ENCODE measurements at places on chromosomes 13 and 19.

DNA sequence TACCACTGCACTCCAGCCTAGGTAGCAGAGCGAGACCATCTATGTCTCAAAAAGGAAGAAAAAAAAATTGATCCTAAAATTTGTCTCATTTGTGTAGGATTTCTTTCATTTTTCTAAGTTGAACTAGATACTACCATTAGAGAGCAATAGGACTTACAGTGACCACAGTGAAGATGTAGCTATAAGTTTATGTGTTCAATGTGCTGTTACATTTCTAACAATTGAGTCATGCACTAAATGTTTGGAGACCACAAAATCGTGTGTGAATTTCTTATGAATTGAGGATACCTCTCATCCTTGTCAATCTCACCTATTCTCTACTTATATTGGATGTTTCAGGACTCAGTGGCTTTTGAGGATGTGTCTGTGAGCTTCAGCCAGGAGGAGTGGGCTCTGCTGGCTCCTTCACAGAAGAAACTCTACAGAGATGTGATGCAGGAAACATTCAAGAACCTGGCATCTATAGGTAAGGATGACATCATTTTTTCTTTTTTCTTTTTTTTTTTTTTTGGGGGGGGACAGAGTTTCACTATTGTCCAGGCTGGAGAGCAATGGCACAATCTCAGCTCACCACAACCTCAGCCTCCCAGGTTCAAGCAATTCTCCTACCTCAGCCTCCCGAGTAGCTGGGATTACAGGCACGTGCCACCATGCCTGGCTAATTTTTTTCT is 12.8 kb downstream of the ZNF791 start:
- no peak for DNase-seq

GRCh38 chr13:42485272-42485671 is 88.7 kb upstream of the TNFSF11 start:
- no peak for DNase-seq

- no peak for DNase-seq
Measured at GRCh38 chr19:43718627-43719377, 2.9 kb downstream of the IRGC start.

GRCh38 chr13:103866048-103866447 is 799.8 kb upstream of the SLC10A2 start:
- DNase-seq, result no peak

GRCh38 chr19:4086411-4086867 is 19.7 kb upstream of the ZBTB7A start:
- no peak for DNase-seq

GRCh38 chr13:42875475-42876269 is 94.3 kb downstream of the FAM216B start:
- no peak for DNase-seq

DNA sequence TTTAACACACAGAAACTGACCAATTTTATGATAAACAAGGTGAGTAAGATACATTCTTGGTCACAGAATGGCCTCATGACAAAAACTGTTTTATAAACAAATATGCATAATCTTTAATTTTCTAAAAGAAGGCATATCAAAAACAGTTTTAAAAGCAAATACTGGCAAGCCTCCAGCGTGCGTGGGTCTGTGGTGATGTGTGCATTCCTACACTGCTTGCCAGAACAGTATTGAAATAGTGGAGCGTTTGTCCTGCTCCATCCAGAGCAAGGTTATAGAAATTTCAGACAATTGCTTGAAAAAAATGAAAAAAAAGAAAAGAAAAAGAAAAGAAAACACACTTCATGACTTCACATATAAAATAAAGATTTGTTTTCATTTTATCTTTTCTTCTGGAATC is 140.9 kb downstream of the MZT1 start:
- DNase-seq, result no peak

GRCh38 chr19:3274942-3275582 is 50.6 kb downstream of the CELF5 start:
- peak; percentile 52 for DNase-seq

DNA sequence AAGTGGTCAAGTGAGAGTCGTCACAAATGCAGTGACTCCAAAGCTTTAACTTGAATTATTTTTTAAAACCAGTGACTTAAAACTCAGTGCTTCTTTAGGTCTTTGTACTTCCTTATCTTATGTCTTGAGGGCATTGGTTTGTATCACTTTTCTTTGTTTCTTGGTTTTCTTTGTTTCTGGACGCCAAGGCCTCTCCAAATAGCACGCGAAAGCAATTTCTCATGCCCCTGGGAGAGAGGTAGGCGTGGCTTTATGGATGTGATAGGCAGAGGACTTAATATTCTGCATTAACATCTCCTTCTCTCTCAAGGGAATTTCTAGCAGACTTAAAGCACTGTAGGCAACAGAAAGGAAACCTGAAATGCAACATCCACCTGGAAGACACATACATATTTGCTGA is 20.6 kb downstream of the UBE2L5 start:
- DNase-seq, result no peak

DNA sequence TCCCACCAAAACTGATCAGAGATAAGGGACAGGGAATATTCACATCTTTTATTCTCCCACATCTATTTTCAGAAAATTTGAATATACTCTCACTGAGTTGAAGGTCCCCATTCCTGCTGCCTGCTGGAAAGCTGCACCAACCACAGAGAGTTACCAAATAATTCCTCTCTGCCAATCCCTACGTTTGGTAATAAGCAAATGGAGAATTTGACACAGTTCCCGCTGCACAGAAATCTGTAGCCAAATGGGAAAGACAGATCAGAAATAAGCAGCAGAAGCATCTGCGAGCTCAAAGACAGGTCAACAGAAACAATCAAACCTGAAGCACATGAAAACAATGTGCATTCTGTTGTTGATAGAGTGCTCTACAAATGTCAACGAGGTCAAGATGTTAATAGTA is 9.9 kb downstream of the ZNF112 start:
- DNase-seq, result no peak

- no peak for DNase-seq
Measured at GRCh38 chr13:28684257-28684656, 25.3 kb downstream of the POMP start.
